ENCODE measurements at places on chromosomes 6 and 20.

DNA sequence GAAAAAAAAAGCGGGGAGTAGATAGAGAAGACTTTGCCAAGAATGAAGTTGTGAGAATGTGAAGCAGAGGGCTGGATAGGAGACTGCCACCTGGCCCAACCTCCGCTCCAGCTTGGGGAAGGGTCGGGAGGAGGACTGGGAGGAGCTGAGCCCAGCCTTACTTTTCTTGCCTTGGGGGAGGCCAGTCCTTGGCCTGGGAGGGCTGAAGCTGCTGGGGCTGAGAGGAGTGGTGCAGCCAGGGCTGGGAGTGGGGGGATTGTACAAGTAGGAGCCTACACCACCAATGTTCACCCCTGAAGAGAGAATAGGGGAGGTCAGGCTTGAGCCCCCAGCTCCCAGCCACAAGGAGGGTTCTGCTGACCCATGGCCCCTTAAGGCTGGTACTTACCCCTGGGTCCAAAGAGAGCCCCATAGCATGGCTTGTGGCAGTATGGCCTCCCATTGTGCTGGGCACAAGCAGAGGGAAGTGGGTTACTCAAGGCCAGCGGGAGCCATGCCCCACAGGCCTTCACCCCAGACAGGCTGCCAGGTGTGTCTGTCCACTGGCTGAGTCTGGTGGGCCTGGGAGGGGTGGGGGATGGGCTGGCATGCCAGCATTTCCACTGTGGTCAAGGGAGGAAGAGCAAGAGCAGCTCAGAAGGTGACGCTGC is 1.1 kb downstream of the CRIP3 start:
- DNase-seq = no peak

DNA sequence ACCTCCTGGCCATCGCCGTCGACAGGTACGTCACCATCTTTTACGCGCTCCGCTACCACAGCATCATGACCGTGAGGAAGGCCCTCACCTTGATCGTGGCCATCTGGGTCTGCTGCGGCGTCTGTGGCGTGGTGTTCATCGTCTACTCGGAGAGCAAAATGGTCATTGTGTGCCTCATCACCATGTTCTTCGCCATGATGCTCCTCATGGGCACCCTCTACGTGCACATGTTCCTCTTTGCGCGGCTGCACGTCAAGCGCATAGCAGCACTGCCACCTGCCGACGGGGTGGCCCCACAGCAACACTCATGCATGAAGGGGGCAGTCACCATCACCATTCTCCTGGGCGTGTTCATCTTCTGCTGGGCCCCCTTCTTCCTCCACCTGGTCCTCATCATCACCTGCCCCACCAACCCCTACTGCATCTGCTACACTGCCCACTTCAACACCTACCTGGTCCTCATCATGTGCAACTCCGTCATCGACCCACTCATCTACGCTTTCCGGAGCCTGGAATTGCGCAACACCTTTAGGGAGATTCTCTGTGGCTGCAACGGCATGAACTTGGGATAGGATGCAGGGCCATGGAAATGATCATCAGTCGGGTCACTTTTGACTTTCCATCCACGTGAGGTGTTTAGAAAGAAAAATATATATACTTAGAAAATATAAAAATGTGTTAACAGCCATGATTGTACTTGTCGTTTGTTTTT is 868 bp downstream of the MC3R start:
- DNase-seq = no peak

GRCh38 chr6:157194110-157194509 is 129.2 kb downstream of the TMEM242 start:
- no peak for DNase-seq

DNA sequence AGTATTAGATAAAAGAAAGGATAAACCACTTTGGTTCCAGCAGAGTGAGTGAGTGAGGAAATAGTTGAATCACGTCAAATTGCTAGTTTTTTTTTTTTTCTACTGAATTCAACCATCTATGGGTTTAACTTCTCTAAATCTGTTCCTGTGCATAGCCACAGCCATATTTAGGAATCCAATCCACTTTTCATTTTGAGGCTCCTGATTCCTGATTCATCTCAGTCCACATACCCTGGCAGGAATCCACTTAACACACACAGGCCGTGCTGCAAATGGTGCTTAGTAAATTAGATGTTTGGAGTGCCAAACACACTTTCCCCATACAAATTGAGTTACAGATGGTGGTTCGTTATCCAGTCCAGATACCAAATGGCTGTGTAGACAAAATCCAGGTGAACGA is 220.3 kb downstream of the ALDH8A1 start:
- DNase-seq = no peak

GRCh38 chr20:47315339-47316056 is 41.0 kb downstream of the ZMYND8 start:
- DNase-seq = peak; percentile 28

DNA sequence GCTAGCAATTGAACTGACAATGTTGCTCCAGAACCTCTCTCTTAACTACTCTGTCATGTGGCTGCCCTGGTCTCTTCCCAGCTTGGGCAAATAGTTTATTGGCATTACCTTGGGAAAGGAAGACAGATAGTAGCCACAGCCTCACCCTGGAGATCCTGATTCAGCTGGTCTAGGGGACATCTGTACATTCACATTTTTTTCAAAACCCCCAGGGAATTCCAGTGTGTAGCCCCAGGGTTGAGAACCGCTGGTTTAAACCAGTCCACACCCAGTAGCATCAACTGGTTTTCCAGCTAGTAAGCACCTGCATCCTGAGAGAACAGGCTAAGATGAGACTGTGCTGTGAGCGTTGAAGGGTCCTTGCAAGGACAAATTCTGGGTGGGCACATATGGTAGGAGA is 9.6 kb downstream of the SCUBE3 start:
- DNase-seq = no peak

- no peak for DNase-seq
These were observed 116.6 kb upstream of the MAFB start for GRCh38 chr20:40805592-40805991.

DNA sequence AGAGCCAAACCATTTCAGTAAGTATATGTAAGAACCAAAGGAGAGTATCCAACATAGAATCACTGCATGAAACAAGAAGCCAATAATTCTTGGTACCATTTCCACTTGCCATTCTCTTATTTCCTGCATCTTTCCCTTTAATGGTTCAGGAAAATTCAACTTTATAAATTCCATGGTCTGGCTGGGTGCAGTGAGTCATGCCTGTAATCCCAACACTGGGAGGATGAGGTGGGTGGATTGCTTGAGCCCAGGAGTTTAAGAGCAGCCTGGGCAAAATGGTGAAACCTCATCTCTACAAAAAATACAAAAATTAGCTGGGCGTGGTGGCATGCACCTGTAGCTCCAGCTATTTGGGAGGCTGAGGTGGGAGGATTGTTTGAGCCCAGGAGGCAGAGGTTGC is 21.2 kb downstream of the NHLRC1 start:
- DNase-seq = no peak
